ENCODE measurements at places on chromosomes 6 and 20. TPM values are rescaled to one million over a fixed set of nuclear protein-coding genes. Genes with fewer than 3 reads are reported as not detected.

The SKIC2 gene
- total RNA-seq: 37.3 TPM

GRCh38 chr6:3081960-3082359, 13.7 kb downstream of the RIPK1 start:
- peak; percentile 19 for DNase-seq

- no peak for DNase-seq
Measured at GRCh38 chr6:16243664-16244063, 5.3 kb downstream of the GMPR start.

DNA sequence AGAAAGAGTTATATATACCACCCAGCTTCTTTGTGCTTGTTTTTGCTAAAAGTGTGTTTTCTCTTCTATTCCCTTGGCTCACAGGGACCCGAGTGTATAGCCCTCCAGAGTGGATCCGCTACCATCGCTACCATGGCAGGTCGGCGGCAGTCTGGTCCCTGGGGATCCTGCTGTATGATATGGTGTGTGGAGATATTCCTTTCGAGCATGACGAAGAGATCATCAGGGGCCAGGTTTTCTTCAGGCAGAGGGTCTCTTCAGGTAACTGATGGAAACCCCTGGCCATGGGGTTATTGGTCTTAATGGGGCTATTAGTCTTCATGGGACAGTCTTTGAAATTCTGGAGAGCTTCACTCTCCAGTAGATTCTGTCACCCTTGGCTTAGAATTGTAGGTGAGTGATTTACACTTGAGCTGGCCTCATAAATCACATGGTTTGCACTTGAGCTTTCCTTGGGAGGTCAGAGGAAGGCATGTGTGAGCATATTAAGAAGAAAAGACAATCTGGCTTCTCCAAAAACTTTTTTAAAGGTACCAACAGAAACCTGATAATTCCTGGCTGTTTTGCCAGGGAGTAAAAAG, 3.0 kb downstream of the PIM1 start:
- DNase-seq: no peak

DNA sequence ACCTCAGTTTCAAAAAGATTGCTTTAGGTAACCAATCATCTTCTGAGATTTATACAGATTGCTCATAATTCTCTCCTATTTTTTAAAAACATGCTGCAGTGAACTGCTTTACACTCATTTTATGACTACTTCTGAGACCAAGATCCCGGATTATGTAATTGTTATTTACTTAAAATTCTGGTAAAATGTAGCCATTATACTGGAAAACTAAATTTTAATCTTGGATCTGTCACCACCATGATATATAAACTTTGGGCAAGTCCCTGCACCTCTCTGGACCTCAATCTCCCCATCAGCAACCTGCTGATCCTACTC, 477 bp upstream of the PROCR start:
- DNase-seq: peak; percentile 7
